Activated CD8-positive, alpha-beta memory T cell treated with anti-CD3 and anti-CD28 coated beads for 4 hours (primary cell): ENCODE measurements at places on chromosomes 12 and 14.

DNA sequence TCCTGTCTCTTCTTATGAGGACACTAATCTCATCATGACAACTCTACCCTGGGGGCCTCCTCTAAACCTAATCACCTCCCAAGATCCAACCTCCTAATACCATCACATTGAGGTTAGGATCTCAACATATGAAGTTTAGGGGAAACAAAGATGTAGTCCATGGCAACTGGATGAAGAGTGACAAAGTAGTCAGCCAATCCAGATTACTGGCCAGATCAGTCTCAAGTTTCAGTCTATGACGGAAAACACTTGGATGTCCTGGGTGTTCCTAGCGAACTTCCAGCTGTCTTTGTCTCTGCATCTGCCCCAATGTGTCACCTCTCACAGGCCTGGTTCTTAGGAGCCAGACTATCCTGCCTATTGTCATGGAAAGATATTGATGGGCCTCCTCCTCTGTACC, 630.8 kb downstream of the AACS start:
- DNase-seq, result no peak

GRCh38 chr12:3171195-3171591, 94.0 kb downstream of the TSPAN9 start:
- DNase-seq, result no peak

DNA sequence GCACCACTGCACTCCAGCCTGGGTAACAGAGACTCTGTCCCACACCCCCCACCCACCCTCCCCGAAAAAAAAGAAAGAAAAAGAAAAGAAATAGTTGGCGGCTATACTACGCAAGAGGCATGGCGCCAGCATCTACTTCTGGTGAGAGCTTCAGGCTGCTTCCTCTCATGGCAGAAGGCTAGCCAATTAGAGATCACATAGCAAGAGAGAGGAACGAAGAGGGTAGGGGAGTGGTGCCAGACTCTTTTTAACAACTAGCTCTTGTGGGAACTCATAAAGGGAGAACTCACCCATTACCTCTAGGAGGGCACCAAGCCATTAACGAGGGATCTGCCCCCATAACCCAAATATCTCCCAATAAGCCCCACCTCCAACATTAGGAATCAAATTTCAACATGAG, 6.2 kb downstream of the DENND5B start:
- no peak for DNase-seq

DNA sequence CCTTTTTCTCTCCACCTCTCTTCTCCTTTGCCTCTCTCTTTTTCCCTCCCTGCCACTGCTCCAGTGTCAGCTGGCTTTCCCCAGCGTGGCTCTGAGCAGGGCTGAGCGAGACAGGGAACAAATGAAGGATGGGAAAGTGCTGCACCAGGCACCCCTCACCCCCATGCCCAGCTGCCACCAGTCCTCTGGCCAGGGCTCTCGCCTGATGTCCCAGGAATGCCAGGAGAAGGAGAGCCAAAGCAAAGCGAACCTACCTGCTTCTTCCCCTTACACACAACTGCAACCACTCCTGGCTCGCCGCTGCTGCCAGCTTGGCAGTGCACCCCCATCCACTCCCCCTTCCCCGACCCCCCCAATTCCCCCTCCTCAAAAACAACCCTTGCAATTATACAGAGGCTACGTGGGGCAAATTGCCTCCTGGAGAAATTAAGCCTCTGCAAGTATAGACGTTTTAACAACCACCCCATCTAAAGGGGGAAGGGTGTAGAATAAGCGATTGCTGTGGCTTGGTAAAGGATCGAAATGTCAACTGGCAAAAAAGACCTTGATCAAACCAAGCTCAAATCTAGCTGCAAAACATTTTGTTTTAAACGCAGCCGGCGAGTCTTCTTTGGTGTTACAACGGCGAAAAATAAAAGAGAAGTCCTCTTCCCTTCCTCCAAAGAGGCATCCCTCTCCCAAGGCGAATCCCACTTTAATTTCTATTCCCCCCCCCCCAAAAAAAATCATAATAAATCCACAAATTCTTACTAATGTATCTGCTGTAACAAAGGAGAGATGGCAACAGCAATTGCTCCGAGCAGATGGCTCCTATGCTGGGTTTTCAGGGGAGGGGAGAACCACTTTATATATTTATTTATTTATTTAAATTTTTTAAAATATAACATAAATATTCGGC, 2.9 kb downstream of the BCL11B start:
- DNase-seq, result no peak

DNA sequence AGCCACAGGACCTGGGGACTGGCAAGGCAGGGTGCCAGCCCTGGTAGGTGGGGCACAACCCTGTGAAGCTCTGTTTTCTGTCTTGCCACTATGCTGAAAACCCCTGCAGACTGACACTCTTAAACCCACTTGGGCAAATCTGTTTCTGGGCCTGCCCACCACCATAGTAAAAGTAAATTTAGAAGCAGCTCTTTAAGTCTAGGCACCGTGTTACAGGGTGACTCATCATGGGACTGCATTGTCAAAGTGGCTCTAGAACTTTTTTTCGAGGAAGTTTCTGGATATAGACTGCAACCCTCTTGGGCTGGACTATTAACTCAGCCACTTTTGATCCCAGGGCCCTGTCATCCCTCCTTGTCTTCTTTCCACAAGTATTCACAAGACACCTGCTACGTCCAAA, 7.7 kb downstream of the TUNAR start:
- no peak for DNase-seq
